Fibroblast of the aortic adventitia (primary cell): ENCODE measurements at places on chromosomes 13 and 19. TPM values are rescaled to one million over a fixed set of nuclear protein-coding genes. Genes with fewer than 3 reads are reported as not detected.

DNA sequence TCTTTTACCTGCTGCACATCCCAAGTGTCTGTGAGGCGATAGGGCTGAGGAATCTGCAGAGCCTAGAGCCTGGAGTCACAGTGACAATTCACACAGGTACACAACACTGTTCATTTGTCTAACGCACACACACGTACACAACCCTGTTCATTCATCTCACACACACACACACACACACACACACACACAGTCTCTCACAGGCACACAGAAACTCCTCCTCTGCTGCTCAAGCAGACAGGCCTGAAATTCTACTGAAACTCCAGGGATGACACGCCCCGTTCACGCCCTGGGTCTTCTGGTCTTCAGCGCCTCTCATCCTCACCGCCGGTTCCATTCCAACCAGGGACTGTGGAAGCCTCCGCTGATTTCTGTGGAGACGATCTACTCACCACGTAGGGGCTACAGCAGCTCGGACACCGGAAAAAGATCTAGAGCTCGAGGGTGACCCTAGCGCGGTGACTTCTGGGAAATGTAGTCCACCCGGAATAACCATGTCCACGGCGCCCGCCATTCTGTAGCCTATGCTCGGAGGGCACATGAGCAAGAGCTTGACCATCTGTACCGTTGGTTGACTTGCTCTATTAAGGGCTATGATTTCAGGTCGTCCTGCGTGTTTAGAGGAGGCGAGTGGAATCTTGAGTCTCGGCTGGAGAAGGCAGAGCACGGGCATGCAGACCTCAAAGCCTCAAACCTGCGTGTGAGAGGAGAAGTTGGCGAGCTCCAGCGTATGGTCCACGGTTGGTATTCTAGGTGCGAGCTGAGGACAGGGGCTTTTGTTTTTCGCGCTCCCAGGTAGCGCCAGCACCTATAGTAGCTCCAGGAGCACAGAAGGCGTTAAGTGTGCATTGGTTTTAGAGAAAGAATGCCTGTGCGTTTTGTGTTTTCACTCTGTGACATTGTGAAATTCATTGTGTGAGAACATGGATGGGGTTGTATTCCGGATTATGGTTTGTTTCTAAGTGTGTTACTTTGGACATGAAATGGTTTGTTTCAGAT lies 33.4 kb downstream of the ZNF45 start:
- peak; percentile 91 for DNase-seq

- DNase-seq = no peak
Observed at GRCh38 chr13:59490651-59491050, 673.1 kb downstream of the DIAPH3 start.

Gene IGLON5
- not detected in 2 replicates for total RNA-seq

Gene GPR4
- 0.16 TPM in 1 of 2 replicates, not detected in the other for total RNA-seq

Gene AXL
- 121 and 305 TPM in 2 replicates for total RNA-seq

Gene NDUFA13
- 127 and 166 TPM in 2 replicates for total RNA-seq

Gene ZNF765
- total RNA-seq = 3.9 and 11.5 TPM in 2 replicates
